ENCODE measurements at places on chromosomes 1 and 21.

DNA sequence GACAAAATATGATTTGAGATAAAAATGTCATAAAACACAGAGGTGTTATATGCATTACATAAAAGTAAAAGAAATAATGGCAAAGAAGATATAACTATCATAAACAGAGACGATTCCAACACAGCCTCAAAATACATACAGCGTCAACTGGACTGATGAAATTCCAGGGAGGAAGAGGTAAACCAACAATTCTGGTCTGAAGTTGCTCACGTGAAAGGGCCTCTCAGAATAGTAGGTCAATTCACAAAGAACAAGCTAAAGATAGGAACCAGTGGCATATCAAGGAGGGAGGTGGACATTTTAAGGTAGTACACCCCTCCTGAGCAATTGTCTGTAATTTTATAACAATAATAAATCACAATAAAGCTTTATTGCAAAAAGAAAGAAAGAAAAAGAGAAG is 18.6 kb downstream of the SLC2A5 start:
- DNase-seq, result no peak

DNA sequence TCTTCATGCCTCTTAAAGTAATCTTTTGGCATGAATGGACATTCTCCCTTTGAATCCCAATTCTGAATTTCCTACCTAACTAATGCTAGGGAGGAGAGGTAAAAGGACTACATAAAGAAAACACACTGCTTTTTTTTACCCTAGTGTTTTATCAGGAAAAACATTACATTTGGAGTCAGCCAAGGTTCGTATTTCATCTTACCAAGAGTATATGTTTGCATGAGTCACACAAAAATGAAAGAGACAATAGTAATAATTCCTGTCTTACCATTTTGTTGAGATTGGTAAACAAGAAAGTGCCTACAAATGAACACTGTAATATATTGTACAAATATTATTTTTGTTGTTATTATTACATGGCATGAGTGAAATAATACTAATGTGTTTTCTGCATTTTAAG is 112.9 kb upstream of the WARS2 start:
- no peak for DNase-seq

- no peak for DNase-seq
These were observed 10.4 kb downstream of the WRAP73 start for GRCh38 chr1:3639397-3639911.

- no peak for DNase-seq
These were observed 41.4 kb upstream of the AJAP1 start for GRCh38 chr1:4612991-4613390.

DNA sequence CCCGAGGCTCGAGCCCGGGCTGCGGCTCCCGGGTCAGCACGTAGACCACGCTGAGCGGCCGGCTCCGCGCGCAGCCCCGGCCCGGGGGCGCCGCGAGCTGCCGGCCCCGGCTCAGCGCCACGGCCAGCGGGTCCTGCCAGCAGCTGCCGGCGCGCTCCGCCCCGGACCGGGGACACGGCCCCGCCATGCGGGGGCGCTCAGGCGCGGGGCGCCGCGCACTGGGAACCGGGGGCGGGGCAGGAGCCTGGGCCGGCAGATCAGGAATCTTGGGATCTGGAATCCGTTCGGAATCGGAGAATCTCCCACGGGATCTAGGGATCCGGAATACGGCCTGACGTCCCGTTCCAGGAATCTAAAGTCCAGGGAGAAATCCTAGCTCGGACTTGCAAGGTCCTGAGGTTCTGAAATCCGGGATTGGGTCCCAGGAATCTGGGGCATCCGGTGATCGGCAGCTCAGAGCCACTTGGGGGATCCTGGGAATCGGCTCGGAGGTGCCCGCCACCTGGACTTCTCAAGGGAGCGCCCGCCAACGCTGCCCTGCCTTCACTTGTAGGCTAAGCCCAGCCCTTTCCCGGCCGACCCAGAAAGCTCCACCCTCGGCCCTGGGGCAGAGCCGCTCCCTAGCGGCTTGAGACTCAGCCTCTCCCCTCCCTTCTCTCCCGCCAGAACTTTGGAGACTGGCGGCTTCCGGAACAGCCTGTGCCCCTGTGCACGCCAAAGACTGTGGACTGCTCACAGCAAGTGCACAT is at the start of gene MAP3K6:
TSS of gene MAP3K6 (minus strand) at position 551 of the 749 bp plus-strand sequence. CDS start at position 187, 364 bp downstream.
- peak; percentile 52 for DNase-seq
